CD8-positive, alpha-beta memory T cell (primary cell): ENCODE measurements at places on chromosomes 2 and 18. TPM values are rescaled to one million over a fixed set of nuclear protein-coding genes. Genes with fewer than 3 reads are reported as not detected.

PCARE gene
- total RNA-seq = not detected

CD207 gene
- not detected for total RNA-seq

SPEG gene
- total RNA-seq = 0.94 TPM

TIA1 gene
- total RNA-seq = 98.7 TPM

ESPNL gene
- not detected for total RNA-seq

UGT1A8 gene
- not detected for total RNA-seq

MSTN gene
- not detected for total RNA-seq

CAPN14 gene
- total RNA-seq = 0.31 TPM

CRYGC gene
- not detected for total RNA-seq

POTEC gene
- total RNA-seq = not detected

RNU2-63P gene
- total RNA-seq = 35.8 TPM

OTOS gene
- total RNA-seq = not detected
